Naive thymus-derived CD8-positive, alpha-beta T cell (primary cell): ENCODE measurements at places on chromosomes 5 and 9.

DNA sequence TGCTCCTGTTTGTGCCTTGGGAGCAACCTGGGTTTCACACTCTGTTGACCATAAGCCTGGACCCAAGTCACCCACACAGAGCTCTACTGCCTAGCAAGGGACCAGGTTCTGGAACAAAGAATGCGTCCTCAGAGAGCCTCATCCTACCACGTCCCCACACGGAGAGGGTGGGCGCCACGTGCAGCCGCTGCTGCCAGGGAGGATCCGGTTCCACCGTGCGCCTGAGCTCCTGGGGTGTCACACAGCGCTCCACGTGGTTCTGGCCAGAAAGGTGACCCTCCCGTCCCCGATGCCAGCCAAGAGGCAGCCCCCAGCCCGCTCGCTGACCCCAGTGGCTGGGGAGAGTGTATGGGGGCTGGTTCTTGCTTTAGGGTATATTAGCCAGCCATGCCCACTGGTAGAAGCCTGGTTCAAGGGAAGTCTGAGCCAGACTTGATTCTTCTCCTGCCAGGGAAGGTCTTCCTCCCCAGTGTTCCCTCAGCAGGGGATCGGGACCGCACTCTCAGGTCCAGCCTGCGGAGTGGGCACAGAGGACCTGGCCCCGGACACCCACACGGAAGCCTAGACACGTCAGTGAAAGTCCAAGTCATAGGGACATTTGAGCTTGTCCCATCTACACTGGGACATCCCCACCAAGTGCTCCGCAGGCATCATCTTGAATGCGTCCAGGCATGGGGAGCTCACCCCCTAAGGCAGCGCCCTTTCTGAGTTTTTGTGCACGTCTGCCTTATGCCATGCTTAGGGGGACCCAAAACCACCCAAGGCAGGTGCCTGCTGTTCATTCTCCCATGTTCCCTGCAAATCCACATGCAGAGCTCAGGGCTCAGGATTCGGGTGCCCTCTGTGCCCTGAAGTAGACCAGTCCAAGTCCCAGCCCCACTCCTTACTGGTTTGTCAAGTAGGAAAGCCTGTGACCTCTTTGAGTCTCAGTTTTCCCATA lies 2.4 kb downstream of the FCN1 start:
- no peak for DNase-seq

DNA sequence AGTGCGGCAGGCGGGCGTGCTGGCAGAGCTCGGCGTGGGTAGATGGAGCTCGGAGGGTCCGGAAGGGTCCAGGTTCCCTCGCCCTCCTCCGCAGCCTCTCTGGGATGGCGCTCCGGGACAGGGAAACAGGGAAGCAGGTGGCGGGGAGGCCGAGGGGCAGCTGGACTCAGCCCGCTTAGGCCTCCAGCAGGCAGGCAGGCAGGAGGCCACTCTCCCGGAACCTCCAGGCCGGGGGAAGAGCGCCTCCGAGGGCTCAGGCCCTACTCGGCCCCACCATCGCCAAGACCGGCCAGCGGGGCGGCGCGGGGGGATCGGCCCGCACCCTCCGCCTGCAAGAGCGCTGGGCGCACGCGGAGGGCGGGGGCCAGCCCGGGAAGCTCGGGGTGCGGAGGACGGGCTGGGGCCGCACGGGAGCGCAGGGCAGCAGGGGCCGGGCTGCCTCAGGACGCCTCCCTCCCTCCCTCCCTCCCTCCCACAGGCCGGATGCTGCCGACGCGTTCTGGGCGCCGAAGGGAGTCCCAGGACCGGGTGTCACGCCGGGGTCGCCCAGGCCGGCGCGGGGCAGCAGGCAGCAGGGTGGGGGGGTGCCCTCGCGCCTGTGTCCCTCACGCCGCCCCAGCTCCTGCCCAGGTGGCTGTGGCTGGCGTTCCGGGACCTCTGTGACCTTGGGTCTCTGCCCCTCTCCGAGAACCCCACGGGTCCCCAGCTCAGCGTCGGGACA lies 977 bp downstream of the MGAT4B start:
- DNase-seq = no peak

- no peak for DNase-seq
Observed at GRCh38 chr5:1109542-1110306, 2.1 kb downstream of the SLC12A7 start.

GRCh38 chr9:68476847-68477246 lies 63.8 kb downstream of the TMEM252 start:
- no peak for DNase-seq

GRCh38 chr9:89448381-89448780 lies 49.5 kb downstream of the SEMA4D start:
- no peak for DNase-seq

GRCh38 chr5:91206734-91207133 lies 176.4 kb downstream of the ARRDC3 start:
- DNase-seq = no peak

GRCh38 chr5:20572614-20573013 lies 584.6 kb upstream of the CDH18 start:
- no peak for DNase-seq

DNA sequence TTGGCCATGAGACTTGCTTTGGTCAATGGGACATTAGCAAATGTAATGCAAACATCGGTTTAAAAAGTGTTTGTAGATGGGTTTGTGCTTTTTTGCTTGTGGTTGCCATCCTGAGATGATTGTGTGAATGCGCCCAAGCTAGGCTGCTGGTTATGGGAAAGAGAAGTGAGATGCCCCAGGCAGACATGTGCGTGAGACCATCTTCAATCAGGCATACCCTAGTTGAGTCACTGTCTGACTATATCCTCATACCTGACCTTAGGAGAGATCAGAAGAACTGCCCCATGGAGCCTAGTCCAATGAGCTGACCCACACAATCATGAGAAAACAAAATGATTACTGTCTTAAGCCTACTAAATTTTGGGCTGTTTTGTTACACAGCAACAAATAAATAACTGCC lies 36.8 kb upstream of the ZNF608 start:
- no peak for DNase-seq

GRCh38 chr5:91417219-91417618 lies 34.1 kb upstream of the ARRDC3 start:
- no peak for DNase-seq

DNA sequence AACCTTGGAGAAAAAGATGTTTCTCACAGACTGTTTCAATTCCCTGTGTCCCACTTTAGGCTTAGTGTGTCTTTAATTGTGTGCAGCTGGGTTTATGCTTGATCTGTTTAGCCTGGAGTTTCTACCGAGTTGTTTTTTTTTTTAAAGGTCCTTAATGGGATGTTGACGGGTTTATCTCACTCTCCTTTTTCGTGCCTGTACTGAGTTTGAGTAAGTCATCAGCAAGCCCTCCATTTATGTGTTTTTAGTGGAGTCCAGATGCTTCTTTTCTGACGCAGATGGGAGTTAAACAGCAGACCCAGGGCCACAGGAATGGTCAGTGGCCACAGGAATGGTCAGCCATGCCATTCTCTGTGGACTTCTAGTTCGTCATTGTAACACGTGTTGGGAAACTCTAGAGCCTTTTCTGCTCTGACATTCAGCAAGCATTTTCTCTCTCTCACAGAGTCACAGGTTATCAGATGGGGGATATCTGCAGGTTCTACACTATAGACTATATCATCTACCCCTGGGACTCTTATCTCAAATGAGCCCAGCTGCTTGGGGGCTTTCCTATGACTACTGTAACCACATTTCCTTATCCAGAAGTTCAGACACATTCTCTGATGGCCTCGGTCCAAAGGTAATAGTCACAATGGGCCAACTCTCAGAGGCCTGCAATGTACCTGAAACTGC lies 190.5 kb downstream of the TTLL11 start:
- no peak for DNase-seq

DNA sequence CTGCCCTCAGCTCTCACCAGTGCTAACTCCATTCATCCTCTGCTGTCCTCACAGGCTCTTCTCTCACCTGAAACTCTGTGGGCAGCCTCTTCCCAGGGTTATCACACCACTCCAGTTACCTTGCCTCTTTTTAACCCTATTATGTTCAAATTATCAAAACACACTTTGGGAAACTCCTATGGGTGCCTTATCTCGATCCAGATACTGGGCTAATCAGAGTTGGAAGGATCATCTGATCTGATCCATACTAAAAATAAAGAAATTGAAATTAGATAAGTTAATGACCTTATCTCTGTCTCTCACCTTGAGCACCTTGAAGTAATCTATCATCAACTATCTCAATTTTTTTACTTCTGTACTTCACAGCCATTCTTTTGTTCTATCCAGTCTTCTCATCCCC lies 300.5 kb upstream of the ISL1 start:
- no peak for DNase-seq

DNA sequence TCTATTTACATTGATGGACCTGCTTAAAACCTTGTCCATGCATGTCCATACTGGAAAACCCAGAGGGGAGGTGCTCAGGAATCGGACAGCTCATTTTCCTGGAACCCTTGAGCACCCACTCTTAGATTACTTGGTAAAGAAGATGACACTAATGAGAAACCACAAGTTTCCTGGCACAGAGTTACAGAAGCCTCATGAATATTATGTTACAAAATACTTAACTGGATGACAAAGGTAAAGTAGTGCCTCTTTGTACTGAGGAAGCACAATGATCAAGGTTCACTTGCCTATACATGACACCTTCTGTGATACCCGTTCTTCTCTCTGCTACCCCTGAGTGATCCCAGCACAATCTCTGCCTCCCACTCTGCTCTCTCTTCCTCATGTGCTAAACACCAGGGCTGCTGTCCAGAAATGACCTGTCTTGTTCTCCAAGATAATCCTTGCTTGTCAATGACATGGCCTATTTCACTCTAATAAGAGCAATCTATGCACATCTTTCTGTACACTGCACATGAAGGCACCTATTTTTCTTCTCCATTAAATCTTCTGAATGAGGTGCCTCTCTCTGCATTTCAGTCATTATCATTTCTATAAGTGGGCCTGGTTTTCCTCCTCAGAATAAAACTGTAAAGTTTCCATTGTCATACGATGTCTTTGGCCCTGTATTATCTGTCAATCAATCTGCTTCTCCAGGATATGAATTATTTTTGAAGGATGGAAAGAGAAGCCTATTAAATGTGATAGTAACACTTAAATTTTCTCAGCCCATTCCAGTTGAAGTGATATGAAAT lies 684.0 kb upstream of the ACO1 start:
- DNase-seq = no peak

- DNase-seq = no peak
Observed at GRCh38 chr5:113036321-113036720, 59.7 kb downstream of the DCP2 start.

- DNase-seq = no peak
Observed at GRCh38 chr9:20512636-20513035, 109.7 kb downstream of the MLLT3 start.

- no peak for DNase-seq
Observed at GRCh38 chr9:22170556-22170955, 161.5 kb upstream of the CDKN2B start.

DNA sequence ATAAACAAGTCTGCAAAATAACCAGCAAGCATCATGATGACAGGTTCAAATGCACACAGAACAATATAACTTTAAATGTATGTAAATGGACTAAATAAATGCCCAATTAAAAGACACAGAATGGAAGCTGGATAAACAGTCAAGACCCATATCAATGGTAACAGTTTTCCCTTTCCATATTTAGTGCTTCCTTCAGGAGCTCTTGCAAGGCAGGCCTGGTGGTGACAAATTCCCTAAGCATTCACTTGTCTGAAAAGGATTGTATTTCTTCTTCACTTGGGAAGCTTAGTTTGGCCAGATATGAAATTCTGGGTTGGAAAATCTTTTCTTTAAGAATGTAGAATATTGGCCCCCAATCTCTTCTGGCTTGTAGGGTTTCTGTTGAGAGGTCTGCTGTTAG lies 120.2 kb upstream of the RASA1 start:
- no peak for DNase-seq

DNA sequence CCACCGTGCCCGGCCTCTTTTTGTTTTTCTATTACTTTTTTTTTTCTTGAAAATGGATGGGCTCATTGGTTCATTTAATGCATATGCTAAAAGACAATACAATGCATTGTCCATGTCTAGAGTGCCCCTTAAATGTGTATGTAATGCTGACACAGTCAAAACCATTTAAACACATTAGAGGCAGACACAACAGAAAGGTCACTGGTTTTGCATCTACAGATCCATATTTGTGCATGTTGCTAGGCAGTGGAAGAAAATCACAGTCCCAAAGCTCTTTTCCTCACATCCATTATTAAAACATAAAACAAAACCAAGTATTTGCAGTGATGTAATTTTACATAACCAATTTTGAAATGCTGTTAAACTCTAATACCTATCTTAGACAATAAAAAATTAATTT lies 389.0 kb downstream of the TAF11L14 start:
- DNase-seq = no peak

GRCh38 chr9:83920469-83920926 lies 734 bp downstream of the KIF27 start:
- DNase-seq = no peak

GRCh38 chr9:4225291-4226028 lies 74.4 kb downstream of the GLIS3 start:
- no peak for DNase-seq

- no peak for DNase-seq
Observed at GRCh38 chr5:153014194-153014593, 476.3 kb upstream of the GRIA1 start.

GRCh38 chr9:120156376-120156775 lies 423.6 kb downstream of the CDK5RAP2 start:
- DNase-seq = no peak

GRCh38 chr9:136846376-136847087 lies 2.7 kb upstream of the PHPT1 start:
- no peak for DNase-seq

GRCh38 chr5:9094582-9094981 lies 451.3 kb downstream of the SEMA5A start:
- DNase-seq = no peak

DNA sequence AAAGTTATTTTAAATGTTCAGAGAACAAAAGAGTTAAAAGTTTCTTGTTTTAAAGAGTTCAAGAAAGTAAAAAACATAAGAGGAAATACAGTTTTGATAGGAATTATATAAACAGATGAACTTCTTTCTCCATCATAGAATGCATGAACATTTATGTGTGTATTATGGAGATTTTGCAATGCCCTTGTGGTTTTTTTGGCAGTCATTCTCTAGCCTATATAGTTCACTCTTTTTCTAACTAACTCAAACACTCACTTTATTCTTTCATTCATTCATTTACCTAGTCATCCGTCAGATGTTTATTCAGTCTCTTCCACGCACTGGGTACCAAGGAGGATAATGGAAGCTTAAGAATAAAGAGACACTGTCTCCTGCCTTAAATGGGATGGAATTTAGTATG lies 195.9 kb upstream of the VLDLR start:
- no peak for DNase-seq

DNA sequence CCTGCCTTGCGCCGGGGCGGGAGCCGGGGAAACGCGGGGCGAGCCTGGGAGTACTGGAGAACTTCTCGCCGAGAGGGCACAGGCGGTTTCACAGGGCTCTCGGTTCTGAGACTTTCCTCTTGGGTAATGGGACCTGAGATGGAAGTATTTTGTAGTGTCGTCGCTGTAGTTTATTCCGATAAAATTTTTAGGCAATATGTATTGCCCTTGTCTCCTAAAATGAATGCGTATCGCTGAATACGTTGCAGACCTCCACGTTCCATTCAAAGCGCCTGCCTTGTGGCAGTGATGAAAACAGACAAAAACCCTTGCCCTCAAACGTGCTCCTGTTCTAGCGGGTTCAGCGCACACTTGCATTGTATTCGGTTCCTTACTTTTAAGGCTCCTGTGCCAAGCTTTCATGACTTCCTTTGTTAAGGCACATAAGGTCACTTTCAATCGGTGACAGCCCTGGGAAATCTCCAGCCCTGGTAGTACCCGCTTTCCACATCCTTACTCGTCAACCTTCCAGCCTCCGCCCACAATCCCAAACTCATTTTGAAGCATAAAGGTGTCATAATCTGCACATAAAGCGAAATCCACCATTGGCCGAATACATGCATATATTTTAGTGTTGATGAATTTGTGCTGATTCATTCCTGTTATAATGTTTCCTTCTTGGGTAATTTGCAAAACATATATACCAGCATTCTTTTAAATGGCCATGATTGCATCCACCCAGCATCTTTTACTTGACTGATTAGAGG lies 694 bp downstream of the RMI1 start:
- DNase-seq = no peak
